ENCODE measurements at places on chromosomes 7 and 10.

GRCh38 chr10:131580076-131580652, 268.6 kb upstream of the TCERG1L start:
- no peak for DNase-seq

GRCh38 chr10:123804716-123805115, 86.9 kb downstream of the CPXM2 start:
- no peak for DNase-seq

DNA sequence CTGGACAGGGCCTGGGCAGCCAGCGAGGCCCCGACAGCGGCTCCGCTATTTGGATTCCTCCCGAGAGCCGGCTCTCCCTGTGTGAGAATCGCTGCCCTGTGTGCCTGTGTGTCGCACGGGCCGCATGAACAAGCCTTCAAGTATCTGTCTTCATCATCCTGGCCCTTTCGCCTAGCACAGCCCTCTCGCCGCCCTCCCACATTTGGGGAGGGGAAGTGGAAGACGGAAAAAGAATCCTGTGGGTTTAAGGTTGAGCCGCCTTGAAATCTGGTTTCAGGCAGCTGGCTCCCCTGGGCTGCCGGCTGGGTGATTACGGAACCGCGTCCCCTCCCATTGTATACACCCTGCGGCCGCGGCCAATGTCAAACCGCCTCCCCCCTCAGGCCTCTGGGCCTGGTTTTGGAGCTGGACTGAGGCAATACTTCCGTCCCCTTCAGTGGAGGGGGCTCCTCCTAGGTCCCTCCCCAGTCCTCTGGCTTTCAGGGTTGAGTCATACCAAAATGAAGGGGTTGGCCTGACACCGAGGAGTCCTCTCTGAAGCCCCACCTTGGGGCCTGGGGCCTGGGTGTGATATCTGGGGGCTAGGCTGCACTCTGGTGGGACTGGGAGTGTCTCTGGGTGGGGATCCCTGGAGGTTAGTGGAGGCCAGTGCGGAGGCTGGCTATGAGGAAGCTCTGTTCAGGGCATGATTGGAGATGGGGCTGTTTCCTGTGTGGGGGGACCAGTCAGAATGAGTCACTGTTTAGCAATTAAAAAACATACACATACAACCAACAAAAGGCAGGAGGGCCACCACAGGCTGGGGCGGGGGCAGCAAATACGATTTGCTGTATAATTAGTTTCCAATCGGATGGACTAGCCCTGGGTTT, 1.7 kb downstream of the TRIM8 start:
- DNase-seq: peak; percentile 65

DNA sequence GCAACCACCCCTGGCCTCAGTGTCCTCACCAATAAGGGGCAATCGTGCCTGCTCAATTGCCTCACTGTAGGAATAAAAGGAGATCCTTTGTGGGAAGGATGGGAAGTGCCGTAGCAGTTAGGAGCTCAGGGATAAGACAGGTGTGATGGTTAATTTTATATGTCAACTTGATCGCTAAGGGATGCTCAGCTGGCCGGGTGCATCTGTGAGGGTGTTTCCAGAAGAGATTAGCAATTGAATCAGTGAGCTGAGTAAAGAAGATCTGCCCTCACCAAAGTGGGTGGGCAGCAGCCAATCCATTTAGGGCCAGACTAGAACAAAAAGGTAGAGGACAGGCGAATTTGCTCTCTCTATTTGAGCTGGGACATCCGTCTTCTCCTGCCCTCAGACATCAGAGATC, 46.3 kb downstream of the BUB3 start:
- DNase-seq: no peak

- DNase-seq: no peak
Measured at GRCh38 chr7:86951895-86952294, 107.6 kb downstream of the ELAPOR2 start.

- DNase-seq: no peak
Measured at GRCh38 chr10:64546073-64546472, 1024.9 kb downstream of the REEP3 start.

DNA sequence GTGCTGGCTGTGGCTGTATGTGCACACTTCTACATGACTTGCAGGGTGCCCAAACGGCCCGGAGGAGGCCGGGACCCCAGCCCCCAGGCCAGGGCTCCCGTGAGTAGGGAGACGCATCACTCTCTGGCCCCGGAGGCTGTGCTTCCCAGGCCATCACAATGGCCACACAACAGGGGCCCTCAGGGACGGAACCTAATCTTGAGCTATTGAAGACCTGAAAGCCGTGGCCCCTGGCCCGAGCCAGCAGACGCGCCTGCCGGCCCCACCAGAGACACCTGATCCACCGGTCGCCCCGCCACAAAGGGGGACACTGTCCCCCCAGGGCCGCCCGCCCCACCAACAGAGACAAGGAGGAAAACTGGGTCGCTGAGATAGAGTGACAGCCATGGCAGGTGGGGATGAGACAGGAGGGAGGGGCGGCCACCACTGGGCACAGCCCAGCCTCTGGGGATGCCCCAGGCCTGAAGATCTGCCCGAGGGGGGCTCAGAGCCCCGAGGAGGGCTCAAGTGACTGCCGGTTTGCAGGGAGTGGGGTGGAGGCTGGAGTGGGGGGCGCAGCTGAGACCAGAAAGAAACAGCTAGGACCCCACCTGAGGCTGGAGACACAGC, 10.2 kb upstream of the LFNG start:
- no peak for DNase-seq

DNA sequence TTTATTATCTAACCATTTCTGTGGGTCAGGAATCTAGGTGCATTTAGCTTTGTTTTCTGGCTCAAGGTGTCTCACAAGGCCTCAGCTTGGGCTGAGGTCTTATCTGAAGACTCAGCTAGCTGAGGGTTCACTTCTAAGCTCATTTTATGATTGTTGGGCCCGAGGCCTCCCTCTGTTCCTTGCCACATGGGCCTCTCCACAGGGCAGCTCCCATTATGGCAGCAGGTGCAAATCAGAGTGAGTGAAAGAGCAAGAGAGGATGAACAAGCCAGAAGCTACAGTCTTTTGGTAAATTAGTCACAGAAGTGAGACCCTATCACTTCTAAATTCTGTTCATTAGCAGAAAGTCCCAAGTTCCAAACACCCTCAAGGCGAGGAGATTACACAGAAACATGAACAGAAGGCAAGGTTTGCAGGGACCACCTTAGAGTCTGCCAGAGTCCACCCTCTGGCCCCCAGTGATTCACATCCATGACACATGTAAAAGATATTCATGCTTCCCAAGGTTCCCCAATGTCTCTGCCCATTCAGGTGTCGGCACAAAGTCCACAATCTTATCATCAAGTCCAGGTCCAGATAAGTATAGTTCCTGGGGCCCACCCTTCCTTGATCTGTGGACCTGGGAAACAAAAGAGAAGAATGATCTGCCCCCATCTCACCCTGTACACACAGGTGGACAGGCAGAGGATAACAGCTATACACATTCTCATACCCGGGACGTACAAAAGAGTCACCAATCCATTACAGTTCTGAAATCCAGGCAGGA, 23.7 kb downstream of the FIGNL1 start:
- no peak for DNase-seq

GRCh38 chr10:52477305-52477704, 163.2 kb downstream of the DKK1 start:
- no peak for DNase-seq

GRCh38 chr7:64515330-64515729, 47.5 kb downstream of the ZNF680 start:
- no peak for DNase-seq

DNA sequence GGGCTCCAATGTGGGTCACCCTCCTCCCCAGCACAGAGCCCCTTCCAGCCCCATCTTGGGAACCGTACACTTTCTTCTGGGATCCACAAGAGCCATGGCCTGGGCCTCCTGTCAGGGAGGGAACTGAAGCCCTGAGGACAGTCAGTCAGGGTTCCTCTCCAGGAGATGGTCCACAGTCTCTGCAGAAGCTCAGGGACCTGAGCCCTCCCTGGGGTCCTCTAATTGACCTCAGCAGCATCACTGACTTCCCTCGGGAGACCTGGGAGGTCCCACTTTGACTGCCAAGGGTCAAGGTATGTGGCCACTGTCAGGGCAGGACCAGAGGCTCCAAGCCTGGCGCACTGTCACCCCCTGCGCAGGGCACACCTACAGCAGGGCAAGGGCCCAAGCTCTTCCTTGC, 32.3 kb downstream of the NOD1 start:
- no peak for DNase-seq

GRCh38 chr10:131959841-131960240, 21.9 kb downstream of the BNIP3 start:
- DNase-seq: no peak

GRCh38 chr10:28311104-28311503, 8.2 kb upstream of the MPP7 start:
- no peak for DNase-seq

DNA sequence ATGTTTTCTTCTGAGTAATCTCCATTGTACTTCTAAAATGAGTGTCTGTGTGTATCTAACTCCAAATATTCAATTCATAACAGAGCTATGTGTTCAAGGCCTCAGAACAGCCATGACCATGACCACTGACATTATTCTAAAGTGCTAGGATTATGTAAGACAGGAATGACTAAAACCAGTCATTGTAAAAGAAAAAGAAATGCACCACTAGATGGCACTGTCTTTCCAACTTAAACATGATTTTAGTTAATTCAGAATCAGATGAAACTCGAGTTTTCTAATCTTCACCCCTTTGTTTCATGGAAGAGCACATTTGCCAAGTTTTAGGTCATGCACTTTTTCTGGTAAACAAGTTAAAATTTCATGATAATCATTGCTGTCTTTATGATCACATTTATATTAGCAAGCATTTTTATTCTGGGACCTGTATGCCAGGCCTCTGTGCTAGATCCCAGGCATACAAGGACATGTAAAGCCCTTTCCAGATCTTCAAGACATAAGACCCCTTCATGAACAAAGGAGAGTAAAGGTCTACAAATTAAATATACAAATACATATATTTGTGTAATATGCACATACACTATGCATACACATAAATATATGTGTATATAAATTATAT, 26.1 kb upstream of the RSU1 start:
- DNase-seq: no peak

- no peak for DNase-seq
Measured at GRCh38 chr10:11553773-11554381, 57.6 kb downstream of the USP6NL start.

- no peak for DNase-seq
Measured at GRCh38 chr10:125843603-125844329, 20.4 kb downstream of the BCCIP start.

DNA sequence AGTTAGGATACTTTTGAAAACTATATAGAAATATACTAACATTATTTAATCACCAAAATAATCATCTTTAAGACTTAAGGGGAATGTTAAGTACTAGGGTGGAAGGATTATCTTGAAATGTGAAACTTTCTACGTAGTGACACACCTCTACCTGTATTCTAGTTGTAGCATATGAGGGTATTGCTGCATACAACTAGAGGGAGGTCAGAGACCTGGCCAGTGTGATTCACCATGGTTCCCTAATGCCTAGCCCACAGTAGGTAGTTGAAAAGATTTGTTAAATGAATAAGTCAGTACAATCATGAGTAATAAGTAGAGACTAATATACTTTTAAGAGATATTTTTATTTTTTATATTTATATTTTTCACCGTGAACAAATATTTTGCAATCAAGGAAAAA, 84.1 kb upstream of the RPA3 start:
- DNase-seq: no peak

GRCh38 chr10:102752934-102753664, 9.4 kb downstream of the WBP1L start:
- no peak for DNase-seq

DNA sequence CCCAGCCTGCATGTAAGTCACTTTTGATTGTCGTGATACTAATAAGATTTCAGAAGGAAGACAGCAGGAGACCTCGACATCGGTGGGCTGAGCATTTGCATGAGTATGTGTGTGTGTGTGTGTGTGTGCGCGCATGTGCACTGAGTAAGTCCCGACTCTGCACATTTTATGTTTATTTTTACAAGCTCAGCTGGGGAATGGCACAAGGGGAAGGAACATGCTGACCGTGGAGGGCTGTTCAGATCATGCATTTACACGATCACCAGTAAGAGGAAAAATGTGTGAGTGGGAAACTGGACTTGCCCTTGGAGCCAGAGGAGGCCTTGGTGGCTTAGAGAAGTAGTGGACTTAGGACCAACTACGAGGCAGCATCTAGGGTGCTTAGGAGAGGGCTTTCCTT, 41.3 kb downstream of the IL2RA start:
- no peak for DNase-seq

GRCh38 chr7:85074-85882, 107.1 kb upstream of the FAM20C start:
- no peak for DNase-seq

GRCh38 chr7:123958186-123958703, 33.2 kb downstream of the SPAM1 start:
- DNase-seq: no peak

GRCh38 chr7:73350306-73351068, 22.5 kb downstream of the FKBP6 start:
- DNase-seq: no peak

DNA sequence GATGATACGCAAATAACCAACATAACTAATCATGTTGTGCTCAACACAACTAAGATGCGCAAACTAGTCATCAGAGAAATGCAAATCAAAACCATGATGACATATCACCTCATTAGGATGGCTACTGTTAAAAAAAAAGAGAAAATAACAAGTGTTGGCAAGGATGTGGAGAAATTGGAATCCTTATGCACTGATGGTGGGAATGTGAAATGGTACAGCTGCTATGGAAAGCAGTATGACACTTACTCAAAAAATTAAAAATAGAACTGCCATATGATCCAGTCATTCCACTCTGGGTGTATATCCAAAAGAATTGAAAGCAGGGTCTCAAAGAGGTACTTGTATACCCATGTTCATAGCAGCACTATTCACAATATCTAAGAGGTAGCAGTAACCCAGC, 42.9 kb downstream of the SLIT1 start:
- no peak for DNase-seq

DNA sequence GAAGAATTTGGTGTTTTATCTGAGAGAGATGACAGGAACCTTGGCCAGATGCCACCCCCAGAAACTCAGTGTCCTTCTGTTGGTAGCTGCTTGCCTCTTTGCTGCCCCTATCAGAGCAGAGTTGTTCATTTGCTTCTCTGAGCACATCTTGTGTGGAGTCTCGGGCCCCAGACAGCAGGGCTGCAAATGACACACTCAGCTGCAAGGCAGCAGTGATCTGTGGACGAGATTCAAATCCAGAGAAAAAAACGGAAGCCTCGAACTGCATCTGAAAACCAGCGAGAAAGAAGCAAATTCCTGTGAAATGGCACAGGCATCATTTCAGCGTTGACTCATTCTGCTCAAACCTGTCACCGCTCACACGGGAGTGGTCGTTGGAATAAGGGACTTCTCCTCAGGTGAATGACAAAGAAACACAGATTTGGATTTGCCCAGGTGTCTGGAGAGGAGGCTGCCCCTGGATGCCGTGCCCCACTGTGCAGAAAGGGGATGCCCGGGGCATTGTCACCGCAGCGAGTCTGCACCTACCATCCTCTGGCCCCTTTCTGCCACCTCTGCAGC, 144.7 kb downstream of the PFKFB3 start:
- DNase-seq: no peak

- DNase-seq: no peak
Measured at GRCh38 chr10:109696462-109696861, 226.8 kb downstream of the XPNPEP1 start.

DNA sequence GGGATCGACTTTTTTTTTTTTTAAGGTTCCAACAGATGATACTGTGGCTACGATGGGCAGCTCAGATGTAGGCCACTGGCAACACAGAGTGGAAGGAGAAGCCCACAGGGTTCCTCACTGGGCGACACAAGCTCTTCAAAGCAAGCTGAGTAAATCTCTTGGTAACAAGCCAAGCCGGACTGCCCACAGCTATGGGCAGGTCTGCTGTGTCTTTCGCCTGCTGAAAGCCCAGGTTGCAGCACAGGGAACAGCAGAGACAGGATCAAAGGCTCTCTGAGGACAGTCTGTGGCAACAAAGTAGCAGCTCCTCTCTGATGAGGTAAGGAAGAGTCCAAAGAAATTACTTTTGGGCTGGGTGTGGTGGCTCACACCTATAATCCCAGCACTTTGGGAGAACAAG, 83.6 kb downstream of the KCNMA1 start:
- DNase-seq: no peak

Measured in GM12892 (cell line).